Stimulated activated CD4-positive, alpha-beta T cell treated with anti-CD3 and anti-CD28 coated beads, Interleukin-2, amount 100 ng/mL, for 4 hours (primary cell): ENCODE measurements at places on chromosomes 3 and 15.
A peak's percentile ranks its signal among the peaks of the same experiment; 100 is the strongest.

GRCh38 chr15:91342097-91342496 lies 242.0 kb downstream of the SV2B start:
- no peak for DNase-seq

DNA sequence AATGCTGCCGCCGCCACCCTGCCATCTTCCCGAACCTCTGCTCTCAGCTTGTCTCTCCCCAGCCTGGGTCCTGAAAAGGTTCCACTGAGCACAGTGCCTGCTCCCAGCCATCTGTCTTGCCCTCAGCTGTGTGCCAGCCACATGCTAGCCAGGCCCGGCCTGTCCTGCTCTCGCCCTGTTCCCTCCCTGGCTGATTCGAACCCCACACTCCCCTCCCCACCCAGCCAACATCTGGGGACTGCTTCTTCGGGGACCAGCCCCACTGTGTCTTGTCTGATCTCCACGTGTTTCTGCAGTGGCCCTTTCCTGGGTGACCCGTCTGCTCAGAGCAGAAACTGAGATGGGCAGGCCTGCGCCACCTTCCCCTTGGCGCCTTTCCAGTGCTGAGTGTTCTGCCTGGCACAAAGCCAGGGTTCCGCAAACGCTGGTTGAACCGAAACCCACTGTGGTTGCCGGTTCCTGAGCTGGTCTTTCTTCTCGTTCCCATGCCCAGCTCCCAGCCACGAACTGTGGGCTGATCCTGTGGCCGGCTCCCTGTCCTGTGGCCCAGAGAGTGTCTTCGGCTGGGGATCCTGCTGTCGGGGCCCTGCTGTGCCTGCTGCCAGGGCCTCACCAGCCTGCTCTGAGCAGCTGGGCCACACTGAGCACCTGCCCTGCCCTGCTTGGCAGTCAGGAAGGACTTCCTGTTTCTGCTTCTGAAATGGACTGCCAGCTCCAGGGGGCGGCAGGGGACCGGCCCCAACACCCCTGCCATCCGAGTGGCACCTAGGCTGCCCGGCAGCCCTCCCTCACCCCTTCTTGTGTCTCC lies 62.7 kb upstream of the KLF13 start:
- DNase-seq, result peak; percentile 65

- DNase-seq, result no peak
Measured at GRCh38 chr15:52352086-52352485, 56.5 kb upstream of the MYO5C start.

DNA sequence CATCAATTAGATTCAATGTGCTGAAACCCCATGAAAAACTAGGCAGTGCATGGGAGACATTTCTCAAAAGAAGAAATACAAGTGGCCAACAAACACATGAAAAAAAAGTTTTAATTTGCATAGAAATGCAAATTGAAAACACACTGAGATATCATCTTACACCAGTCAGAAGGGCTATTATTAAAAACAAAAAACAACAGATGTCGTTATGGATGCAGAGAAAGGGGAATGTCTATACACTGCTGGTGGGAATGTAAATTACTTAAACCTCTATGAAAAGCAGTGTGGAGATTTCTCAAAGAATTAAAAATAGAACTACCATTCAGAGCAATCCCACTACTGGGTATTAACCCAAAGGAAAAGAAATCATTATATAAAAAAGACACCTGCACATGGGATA lies 98.7 kb downstream of the CCNL1 start:
- no peak for DNase-seq

DNA sequence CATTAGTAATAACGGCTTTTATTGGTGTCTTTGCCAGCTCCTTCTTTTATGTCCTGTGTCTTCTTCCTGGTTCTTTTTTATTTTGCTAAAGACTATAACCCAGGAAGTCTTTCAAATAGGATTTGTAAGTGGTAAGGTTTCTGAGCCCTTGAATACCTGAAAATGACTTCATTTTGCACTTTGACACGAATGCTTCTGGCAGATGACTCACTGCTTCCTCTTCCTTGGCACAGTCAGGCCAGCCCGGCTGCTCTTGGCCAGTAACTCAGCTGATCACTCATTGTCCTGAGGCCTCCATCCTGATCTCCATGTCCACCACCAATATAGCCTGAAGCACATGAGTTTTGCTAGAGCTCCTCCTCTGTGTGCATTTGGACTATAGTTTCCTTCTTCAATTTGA lies 48.7 kb upstream of the NR2E3 start:
- DNase-seq, result no peak

- no peak for DNase-seq
Measured at GRCh38 chr3:55686426-55687254, 199.5 kb upstream of the WNT5A start.

GRCh38 chr3:63817225-63817624 lies 1.9 kb upstream of the C3orf49 start:
- no peak for DNase-seq

- no peak for DNase-seq
Measured at GRCh38 chr3:181839039-181839915, 127.6 kb downstream of the SOX2 start.

- DNase-seq, result no peak
Measured at GRCh38 chr3:23840521-23840920, 34.8 kb downstream of the UBE2E1 start.

DNA sequence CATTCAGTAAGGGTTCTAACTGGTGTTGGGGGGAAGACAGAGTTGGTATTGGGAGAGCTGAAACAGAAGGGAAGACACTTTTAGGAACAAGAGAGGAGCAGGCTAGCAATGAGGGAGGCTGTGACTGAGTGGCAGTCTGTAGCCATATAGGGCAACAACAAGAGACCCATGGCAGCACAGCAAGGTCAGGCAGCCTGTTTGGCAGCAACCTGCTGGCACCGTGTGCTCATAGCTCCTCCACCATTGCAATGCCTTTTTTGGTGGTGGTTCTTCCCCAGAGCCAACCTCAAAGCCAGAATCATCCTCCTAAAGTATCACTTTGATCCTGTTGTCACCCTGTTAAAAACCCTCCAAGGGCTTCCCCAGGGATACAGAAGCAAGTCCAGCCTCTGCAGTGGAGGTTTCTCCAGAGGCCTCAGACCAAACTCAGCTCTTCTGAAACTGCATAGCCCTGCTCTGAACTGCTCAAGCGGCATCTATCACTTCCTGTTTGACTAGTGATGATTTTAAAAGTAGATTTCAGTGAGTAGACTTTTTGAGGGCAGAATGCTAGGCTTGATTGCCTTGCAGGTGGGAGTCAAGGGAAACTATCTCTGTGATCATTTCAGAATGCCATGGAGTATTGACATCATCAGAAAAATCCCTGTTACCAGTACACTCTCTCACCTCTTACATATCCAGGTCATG lies 176.9 kb downstream of the STAC start:
- DNase-seq, result no peak

- no peak for DNase-seq
Measured at GRCh38 chr3:104956620-104957345, 409.9 kb upstream of the ALCAM start.

DNA sequence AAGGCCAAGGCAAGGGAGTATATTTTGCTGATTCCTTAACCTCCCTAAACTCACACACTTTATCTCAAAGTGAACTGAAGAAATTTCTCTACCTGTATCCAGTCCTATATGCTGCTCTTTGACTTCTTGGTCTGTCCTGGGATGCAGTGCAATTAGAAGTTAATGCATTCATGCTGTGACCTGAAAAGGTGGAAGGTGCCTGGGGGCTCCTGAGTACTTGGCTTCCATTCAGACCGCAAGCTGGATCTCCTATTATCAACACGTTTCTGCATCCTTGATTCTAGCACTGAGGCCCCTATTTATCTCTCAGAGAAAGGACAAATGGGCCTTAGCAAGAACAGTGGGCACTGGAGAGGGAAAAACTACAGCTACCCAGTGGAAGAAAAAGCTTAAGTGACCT lies 17.7 kb upstream of the CADPS start:
- DNase-seq, result no peak

GRCh38 chr15:66863390-66864085 lies 161.5 kb downstream of the SMAD6 start:
- no peak for DNase-seq

DNA sequence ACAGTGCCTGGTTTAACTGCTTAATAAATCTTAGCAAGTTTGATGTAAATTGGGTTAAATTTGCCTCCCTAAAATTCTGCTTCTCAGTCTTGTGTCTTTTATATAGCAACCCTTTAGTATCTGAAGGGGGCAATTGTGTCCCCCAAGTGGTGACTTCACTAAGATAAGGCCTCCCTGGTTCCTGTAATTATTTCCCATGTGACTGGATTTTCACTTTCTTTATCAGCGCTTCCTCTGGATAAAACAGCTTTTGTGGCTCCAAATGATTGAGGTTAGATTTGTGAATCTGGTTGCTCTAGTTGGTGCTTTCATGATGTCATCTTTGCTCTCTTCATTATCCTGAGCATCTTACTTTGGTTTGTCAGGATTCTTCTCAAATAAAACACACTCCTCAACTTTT lies 334.3 kb upstream of the CTDSPL start:
- DNase-seq, result no peak

- DNase-seq, result no peak
Measured at GRCh38 chr3:142641504-142641903, 45.3 kb downstream of the PLS1 start.

GRCh38 chr3:23781051-23781450 lies 24.7 kb upstream of the UBE2E1 start:
- no peak for DNase-seq

- no peak for DNase-seq
Measured at GRCh38 chr3:16365491-16366128, 100.6 kb downstream of the OXNAD1 start.

GRCh38 chr15:32998979-32999672 lies 195.4 kb downstream of the FMN1 start:
- no peak for DNase-seq

DNA sequence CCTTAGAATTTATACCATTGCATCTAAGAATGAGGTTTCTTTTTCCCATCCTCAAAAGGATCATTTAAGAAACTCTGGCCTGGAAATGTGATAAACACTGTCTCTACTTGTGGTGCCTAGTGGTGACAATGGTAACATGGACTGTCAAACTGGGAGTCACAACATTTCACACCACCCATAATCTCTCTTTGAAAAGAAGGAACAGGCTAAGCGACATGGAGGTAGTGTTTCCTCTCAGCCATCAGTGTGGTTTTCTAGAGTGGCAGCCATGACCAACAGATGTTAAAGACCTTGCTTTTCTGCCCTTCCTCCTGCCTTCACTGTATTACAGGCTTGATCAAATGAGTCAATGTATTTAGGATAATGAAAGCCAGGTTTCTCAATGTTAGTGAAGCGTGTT lies 283.1 kb upstream of the STAC start:
- no peak for DNase-seq

DNA sequence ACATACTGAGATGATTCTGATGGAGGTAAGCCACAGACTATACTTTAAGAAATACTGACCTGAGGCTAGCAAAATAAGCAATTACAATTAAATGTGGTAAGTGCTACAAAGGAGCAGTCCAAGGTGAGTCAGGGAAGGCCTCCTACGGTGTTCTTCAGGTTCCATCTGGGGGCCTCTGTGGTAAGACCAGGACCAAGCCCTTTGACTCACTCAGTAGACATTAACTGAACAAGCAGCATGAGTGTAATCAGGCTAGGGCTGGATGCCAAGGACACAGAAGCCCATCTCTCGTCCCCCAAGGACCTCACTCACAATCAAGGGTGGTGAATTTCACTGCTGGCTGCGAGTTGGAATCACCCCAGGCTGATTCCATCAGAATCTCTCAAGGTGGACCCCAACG lies 37.3 kb downstream of the DZIP1L start:
- DNase-seq, result no peak

DNA sequence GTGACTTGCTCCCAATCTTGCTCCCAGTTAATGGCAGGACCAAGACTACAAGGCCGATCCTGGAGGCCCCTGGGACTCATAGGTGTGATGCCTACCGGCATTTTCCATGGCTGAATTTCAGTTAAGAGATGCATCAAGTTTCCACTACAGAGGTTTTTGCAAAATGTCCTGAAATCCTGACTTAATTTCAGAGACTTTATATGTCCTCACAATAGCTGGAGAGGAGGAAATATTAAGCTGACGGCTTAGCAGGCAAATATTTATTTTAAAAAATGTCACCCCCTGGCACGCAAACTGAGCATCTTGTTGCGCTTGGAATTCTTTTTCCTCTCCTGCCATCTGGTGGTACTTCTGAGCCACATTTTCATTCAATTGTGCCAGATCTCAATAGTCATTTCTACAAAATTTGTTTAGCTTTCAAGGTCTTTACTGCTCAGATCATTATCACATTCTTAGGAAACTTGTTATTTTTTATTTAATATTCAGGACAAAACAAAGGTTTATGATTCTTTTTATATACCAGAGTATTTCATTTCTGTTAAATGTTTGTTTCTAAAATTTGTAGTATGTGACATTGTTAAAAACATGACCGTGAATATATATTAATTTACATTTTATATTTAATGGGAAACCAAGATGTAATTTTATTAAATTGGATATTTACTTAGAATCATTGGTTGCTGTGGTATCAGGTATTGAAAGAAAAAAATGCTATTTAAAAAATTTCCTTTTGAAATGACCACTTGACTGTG lies 189.2 kb upstream of the THRB start:
- no peak for DNase-seq

- no peak for DNase-seq
Measured at GRCh38 chr3:31696009-31696297, 163.2 kb downstream of the STT3B start.

DNA sequence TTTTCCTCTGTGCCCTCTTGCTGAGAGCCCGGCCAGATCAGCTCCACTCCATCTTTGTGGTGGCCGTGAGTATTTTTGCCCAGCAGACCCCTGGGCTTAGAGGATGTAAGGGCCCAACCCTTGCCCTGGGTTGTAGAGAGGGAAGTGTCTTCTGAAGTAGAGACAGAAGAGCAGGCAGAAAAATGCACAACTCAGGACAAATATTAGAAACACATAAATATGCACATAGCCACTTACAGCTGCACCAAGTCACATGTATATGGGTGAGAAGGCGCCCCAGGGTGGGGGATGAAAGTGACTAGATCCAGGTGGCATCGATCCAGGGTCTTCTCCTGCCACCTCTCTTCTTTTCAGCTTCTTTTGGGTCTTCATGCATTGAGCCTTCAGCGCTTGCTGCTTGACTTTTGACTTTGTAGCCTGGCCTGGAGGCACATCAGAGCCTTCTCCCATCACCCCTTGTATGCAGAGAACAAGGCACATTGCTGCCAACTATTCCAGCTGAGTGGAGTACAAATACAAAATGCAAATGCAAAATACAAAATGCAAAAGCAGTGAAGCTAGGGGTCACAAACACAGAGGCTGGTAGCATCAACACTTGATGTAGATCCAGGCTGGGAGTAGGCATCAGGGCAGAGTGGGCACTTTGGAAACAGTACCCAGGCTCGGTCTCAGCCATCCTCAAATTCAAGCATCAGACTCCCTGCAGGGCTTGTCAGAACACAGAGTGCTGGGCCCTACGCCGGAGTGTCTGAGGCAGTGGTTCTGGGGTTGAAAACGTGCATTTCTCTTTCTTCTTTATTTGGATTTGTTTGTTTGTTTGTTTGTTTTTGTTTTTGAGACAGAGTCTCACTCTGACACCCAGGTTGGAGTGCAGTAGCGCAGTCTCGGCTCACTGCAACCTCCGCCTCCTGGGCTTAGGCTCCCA lies 133.0 kb downstream of the ASB7 start:
- no peak for DNase-seq

- DNase-seq, result no peak
Measured at GRCh38 chr3:126544596-126545281, 14.0 kb downstream of the C3orf22 start.

GRCh38 chr3:89173546-89173945 lies 66.1 kb downstream of the EPHA3 start:
- DNase-seq, result no peak

GRCh38 chr3:19065027-19065426 lies 83.3 kb upstream of the KCNH8 start:
- DNase-seq, result no peak
